ENCODE measurements at places on chromosomes 4 and X.

DNA sequence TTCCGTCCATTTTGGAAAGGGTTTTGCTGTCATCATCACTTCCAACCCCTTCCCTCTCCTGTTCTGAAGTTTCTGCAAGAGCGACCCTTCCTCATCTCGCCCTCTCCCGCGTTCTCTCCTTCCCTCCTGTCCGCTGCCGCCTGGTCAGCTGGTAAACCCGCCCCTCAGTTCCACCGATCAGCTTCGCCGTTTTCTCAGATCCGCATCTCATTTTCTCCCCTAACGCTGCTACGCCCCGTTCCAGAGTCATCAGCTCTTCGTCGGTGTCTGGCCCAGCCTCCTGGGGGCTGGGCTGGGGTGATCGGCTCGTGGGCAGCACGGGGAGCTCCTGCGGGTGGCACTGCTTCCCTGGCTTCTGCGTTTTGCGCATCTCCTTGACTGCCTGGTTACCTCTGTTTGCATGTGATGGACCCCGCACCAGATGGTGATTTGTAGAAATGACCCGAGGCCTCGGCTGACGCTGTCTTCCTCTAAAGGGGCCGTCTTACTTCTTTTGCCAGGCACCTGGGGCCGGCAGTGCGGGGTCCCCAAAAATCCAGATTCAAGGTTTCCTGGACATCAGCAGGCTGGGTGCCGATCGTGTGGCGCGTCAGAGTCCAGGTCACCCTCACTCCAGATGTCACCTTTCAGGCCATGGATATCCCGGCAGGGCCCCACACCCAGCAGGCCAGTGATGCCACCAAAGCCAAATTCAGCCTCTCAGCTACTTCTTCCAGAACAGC is 13.4 kb downstream of the CTBP1 start:
- no peak for DNase-seq

DNA sequence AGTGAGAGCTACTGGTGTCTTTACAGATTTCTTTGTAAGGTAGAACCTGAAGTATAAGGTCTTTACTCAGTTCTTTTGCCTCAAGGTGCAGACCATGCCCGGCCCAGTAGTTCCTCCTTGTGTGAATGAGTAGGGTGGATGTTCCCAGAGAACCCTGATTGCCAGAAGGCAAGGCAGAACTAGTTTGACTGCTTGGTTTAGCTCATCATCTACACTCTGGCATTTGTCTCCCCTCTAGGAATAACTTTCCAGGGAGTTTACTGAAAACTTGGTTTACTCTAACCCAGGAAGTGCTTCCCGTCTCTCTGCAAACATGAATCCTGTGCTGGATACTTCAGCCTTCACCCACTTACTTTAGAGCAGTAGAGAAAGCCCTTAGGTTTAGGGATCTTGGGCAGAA is 29.1 kb downstream of the MCUB start:
- DNase-seq = no peak

DNA sequence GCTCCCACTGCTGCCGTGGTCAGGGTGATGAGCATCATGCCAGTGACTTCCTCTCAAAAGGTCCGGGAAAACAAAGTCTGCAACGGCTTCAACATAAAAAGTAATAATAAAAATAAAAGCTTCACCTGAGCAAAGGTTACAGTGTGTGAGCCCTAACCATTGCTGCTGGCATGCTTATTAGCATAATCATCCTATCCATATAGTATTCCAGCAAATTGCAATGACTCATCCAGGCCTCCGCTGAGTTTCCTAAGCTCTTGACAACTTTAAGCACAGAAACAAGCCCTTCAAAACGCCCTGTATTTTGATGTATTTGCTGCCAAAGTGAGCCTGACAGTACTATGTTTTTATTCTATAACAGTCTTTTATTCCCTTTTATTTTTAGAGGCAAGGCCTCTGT is 100.5 kb downstream of the AASDH start:
- no peak for DNase-seq

DNA sequence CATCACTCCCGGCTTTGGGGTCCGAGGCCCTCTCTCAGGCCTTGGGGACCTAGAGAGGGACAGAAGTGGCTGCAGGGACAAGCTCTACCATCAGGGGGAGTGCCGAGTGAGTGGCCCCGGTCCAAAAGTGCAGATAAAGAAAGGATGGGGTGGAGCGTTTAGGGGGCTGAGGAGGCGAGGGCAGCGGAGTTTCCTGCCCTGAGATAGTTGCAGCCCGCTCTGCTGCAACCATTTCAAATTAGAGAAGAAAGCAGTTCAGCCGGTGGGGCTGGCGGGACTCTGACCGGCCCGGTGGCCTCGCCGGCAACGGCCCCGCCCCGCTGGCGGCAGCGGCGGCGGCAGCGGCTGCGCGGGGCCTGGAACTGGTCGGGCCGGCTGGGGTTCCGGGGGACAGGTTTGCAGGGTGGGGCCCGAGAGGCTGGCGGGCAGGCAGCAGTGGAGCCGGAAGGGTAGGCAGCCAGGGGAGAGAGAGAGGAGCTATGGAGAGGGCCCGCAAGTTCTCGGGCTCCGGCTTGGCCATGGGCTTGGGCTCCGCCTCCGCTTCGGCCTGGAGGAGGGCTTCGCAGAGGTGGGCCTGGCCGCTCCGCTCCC is 7.6 kb downstream of the DLG3 start:
- peak; percentile 61 for DNase-seq

GRCh38 chr4:24121395-24122175 is 231.7 kb upstream of the PPARGC1A start:
- no peak for DNase-seq

GRCh38 chrX:119690921-119691716 is 1.8 kb downstream of the SEPTIN6 start:
- DNase-seq = peak; percentile 72

DNA sequence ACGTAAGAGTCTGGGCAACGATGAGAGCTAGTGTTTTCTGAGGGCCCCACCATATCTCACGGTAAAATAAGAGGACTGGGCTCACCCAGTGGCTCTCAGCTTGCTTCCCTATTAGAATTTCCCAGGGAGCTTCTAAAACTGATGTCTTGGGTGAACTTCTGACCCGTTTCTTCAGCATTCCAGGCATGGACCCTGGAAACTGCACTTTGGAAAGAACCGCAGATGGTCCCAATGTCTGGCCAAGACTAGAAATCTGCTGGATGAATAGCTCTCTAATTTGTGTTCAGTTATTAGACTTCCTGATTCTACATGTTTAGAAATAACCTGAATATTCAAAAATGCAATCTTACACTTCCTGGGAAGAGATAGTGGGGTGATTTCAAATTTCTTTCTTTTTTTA is 127.8 kb downstream of the ANOS1 start:
- no peak for DNase-seq

DNA sequence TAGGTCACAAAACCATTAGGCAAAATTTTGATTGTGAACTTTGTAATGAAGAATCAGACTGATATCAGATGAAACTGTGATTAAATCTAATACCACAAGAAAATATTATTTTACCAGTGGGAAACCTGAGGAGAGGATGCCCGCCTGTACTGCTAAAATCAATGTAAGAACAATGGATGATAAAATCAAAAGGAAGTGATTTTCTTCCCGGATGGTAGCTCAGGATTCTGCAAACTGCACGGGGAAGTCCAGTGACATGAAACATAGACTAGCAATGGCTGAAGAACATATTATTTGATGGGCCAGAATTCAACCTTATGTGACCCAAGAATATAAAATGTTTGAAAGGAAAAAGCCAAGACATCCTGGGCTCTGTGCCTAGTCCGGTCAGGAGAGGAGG is 974.9 kb downstream of the PCDH18 start:
- DNase-seq = no peak

DNA sequence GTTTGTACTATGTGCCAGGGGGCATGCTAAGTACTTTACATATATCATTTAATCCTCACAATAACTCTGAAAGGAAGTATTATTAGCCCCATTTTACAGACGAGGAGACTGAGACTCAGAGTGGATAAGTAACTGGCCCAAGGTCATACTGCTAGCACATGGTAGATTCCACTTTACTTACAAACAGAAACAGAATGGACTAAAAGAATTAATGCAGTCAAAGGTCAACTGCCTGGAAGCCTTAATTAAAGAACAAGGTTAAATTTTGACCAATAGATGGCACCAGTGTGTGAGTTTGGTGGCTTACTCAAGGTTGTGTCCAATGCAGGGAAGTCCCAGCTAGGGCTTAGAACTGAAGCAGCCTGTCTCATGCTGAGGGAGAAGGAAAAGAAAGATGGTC is 4.7 kb downstream of the RIPPLY1 start:
- no peak for DNase-seq

- no peak for DNase-seq
Observed at GRCh38 chr4:165982934-165983333, 109.9 kb downstream of the TLL1 start.

DNA sequence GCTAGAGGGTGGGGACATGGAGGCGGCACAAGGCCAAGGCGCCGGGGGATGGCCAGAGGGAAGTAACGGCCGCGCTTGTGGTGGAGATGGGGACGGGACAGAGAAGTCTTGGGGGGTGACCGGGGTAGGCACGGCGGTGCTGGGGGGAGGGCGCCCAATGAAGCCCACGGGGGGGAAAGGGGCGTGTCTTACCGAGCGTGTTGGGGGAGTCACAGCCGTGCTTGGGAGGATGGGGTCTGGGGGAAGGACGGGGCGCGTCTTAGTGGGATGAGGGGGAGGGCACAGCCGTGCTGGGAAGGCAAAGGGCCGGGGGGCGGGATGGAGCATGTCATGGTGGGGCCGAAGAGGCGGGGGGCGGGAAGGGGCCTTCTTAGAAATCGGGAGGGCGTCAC is 952 bp downstream of the ARSD start:
- DNase-seq = no peak

- DNase-seq = no peak
Observed at GRCh38 chr4:73066445-73066844, 3.1 kb downstream of the COX18 start.

DNA sequence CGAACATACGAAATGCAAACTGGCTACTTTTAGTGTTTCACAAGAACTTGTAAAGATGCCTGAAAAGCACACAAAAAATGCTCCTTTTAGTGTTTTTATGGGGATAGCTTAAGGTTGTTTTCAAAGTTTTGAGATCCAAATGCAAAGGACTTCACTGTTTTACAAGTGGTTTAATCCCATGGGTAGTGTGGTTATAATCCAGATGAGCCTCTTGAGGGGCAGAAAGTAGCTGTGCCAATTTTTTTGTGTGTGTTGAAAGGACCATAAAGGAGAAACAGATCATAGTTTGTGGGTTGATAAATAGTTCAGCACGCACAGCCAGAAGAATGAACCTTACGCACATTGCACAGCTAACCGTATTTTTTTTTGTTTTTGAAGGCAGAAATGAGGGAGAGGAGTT is 126.9 kb upstream of the GIMD1 start:
- DNase-seq = no peak

DNA sequence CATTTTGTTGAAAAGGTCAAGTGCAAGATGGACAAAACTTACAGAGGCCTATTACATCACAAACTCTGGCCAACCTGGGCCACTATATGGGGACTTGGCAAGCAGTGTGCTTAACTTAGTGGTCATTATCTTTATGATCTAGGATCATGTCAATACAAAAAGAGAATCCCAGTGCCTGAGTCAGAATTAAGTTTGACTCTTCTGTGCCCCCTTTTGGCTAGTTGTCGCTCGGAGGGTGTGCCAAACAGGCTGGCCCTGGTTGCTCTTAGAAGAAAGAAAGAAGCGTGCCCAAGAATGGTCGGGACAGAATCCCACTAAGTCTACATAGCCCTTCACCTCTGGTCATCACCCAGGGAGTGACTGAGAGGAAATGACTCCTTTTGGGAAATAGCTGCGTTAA is 100.1 kb downstream of the EIF4E start:
- peak; percentile 25 for DNase-seq
